SK-MEL-5 (cell line): ENCODE measurements at places on chromosomes 16 and 17.

DNA sequence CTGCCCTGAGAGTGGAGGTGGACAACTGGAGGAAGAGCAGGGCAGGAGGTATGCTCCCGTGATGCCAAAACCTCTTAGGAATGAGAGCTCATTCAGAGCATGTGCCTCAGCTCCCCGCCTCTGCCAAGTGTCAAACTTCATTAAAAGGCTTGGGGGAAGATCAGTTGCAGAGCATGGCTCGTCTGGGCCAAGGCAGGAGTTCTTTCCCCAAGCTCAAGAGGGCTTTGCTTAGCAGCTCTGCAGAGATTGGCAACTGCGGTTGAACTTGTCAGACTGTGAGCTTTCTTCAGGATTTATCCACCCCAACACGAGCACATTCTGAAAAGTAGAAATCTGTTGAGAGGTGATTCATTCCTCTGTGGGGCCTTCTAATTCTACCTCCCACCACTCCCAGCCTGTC lies 248.1 kb downstream of the HS3ST3A1 start:
- DNase-seq = no peak

- DNase-seq = no peak
Measured at GRCh38 chr17:48541577-48542113, 3.3 kb downstream of the HOXB2 start.

DNA sequence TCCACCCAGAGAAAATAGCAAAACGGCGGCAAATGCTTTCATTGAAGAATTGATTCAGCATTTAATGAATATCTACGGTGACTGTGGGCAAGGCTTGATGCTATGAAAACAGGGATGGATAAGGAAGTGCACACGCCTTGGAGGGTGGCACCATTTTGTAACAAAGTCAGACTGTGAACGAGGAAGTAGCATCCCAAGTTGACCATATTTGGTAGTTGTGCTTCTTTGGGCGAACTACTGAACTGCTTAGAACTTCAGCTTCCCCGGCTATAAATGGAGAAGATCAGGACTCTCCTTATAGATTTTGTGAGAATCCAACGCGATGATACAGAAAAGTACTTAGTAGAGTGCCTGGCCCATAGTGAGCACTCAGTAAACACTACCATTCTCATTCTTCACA lies 303.2 kb downstream of the MAF start:
- DNase-seq = no peak

DNA sequence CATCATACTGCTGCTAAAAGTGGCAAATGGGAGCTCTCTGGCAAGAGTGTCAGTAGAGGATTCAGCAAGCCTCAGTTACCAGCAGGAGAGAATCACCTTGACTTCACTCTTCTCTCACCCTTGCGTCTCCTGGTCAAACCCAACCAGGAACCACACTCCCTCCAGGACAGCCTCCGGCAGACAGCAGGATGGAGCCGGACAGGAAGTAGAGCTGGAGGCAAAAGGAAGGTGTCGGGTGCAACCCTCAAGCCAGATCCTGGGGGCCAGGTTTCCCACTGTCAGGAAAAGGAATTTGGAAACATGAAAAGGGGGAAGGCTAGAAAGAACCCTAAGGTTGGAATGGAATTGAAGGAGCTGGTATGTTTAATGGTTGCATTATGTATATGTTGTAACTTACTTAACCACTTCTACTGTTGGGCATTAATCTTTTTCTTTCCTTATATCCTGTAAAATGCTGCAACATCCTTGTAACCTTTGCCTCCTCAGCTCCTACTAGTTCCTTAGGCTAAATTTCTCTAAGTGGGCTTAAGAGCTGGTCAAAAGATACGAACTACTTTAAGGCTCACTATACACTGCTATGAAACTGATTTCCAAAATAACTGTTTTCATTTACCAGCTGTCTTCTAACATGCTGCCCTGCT lies 40.3 kb downstream of the CYTH1 start:
- no peak for DNase-seq

DNA sequence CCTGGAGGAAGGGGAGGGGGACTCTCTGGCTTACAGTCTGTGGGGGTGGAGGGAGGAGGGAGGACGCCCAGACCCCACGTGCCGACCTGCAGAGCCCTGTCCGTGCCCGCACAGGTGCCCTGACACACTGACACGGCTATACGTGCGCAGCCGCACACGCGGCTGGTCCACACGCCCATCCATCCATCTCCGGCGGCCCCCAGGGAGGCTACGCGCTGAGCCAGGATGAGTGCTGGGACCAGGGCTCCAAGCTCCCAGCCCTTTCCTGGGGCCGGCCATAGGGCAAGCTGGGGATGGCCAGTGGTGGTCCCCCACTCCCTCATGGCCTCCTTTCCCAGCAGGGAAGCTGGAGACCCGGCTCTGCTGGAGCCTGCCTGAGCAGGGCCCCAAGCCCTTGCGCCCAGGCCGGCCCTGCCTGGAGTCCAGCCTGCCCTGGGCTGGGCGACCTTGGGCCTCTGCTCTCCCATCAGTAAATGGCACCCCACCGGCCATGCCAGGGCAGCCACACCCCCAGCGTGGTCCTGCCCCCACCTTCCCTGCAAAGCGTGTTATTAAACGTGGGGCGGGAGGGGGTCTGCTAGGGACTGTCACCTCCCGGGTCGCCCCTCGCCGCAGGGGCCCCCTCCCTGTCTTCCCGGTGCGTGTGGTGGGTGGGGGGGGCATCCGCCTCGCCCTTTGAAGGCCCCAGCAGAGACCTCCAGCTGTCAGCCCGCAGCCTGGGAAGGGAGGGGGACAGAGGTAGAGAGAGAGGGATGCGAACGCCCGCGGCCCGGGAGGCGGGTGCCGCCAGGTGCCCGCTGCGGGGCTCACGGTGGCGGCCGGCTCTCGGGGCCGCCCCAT lies 863 bp downstream of the CASKIN1 start:
- DNase-seq = no peak

DNA sequence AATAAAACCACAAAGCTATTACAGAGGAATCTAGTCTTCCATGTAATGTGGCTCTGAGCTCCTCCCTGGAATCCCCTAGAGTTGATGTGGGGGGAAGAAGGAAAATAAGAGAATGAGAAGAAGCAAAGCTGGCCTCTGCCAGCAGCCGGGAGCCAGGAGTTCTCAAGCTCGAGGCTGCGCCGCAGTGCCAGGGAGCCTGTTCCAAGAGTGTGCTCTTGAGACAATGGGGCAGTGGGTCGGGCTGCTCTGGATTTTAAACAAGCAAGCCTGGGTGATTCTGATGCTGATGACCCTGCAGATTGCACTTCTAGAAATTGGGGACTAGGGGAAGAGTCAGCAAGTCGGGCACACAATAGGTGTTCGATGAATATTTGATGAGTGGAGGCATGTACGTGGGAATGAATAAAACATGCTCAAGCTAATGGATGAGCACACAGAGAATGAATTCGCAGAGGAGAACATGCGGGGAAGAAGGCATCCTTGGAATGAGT lies 119.9 kb downstream of the CMIP start:
- DNase-seq = no peak

DNA sequence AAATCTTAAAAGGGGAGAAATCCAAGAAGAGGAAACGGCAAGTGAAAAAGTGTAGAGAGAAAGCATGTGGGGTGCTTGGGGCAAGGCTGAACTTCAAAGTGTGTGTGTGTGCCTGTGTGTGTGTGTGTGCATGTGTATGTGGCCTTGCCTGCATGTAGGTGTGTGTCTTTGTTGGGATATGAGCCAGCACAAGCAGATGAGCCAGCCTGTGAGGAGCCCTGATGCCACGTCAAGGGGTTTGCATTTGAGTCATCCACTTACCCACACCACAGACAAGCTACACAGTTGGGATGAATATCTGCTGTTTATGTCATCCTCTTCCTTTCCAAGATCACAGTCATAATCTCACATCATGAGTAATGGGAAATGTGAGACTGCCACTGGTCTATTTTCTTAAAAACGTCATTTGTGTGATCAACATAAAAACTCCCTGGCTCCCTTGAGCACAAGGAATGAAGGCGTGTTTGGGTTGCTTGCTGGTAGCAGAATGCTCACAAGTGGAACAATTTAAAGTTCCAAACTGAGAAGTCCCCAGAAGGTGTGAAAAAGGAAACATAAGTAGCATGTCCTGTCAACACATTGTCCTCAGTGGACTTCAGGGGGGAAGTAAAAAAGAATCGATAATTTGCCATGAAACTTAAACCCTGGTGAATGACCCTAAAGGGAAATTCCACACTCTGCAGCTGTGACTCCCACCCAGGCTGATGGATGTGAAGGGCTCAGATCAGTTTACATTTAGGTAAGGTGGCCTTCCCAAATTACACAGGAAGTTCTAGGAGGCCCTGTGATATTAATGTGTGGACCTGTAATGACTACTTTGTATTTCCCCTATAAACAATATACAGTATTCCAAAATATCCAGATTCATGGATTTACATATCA lies 14.7 kb downstream of the KCTD19 start:
- peak; percentile 50 for DNase-seq

GRCh38 chr17:17401271-17401781 lies 75.5 kb upstream of the MED9 start:
- peak; percentile 70 for DNase-seq

- no peak for DNase-seq
Measured at GRCh38 chr17:78329263-78330059, 30.4 kb downstream of the SOCS3 start.

DNA sequence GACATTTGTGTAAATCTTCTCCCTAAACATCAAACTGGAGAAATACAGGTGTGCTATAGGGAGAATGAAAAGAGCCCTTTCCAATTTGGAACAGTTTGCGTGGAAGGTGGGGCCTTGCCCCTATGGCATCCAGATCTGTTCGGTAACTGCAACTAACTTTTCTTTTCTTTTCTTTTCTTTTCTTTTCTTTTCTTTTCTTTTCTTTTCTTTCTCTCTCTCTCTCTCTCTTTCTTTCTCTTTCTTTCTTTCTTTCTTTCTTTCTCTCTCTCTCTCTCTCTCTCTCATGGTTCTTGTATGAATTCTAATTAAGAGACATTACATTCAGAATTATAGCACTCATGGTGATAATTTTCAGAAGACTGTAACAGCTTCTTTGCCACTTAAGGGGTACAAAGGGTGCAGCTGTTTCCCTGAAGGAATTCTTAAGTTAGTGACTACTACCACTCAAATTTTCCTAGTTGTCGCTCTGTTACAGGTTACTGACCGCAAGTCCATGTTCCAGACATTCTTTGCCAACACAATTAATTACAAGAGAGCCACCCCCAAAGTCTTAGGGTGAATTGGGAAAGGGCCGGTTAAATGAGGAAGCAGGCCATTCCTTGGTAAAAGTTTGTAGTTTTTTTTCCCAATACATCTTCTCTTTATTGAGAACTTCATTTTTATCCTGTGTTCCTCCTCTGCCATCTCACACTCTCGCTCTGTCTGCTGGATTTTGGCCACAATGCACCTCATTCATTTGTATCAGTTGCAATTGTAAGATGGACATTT lies 69.8 kb downstream of the KSR1 start:
- DNase-seq = no peak

DNA sequence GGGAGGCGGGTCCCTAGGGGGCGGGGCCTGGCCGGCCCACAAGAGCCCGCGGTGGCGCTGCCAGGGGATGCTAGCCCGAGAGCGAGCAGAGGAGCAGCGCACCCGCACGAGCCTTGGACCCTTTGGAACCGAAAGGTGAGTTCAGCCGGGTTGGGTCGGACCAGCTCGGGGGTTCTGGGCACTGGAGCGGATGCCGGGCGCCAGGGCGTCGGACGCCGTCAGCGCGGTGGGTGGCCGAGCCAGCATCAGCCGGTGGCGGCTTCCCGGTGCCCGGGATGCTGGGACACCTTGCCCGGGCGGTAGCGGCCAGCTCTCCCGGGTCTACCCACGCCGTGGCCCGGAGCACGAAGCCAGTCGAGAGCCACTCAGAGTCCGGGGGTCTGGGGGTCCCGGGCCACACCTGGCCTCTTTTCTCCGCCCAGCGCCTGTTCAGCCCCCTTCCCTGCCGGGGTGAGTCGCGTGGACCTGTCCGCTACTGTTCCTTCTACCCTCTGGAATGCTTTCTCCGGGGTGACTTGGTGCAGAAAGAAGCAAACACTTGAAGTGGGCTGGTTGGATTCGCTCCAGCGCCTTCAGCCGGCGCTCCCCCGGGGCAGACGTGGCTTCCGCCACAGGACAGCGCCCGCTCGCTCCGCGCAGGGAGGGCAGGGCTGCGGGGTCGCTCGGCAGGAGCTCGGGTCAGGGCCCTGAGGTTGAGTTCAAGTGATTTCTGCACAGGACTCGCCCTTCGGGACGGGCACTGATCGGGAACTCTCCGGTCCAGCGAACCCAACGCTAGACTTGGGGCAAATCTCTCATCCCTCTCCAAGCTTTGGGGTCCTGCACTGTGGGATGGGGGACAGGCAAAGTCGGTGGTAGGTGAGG lies at the start of gene SCNN1G:
Gene SCNN1G, plus strand, starts transcription at position 67 of the 864 bp plus-strand sequence. CDS start 3,527 bp downstream, outside the sequence.
- no peak for DNase-seq
